NCI-H2081 treated with DMSO at 0.1 percent for 48 hours (cell line): ENCODE measurements at places on chromosomes 3 and 15.

DNA sequence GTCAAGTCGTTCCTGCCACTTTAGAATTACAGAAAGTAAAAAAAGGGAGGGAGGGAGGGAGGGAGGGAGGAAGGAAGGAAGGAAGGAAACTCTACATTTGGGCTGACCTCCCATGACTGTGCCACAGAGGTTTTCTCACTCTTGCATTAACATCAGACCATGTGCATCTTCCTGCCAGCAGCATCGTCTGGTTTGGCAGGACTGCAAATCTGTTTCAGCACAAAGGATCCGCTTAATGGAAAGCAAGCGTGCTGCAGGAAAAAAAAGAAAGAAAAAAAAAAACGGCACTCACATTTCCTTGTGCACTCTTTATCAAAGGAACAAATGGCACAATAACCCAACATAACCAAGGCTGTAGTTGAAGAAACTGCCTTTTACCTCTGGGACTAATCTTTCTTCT lies 148.8 kb upstream of the HES1 start:
- DNase-seq, result no peak

DNA sequence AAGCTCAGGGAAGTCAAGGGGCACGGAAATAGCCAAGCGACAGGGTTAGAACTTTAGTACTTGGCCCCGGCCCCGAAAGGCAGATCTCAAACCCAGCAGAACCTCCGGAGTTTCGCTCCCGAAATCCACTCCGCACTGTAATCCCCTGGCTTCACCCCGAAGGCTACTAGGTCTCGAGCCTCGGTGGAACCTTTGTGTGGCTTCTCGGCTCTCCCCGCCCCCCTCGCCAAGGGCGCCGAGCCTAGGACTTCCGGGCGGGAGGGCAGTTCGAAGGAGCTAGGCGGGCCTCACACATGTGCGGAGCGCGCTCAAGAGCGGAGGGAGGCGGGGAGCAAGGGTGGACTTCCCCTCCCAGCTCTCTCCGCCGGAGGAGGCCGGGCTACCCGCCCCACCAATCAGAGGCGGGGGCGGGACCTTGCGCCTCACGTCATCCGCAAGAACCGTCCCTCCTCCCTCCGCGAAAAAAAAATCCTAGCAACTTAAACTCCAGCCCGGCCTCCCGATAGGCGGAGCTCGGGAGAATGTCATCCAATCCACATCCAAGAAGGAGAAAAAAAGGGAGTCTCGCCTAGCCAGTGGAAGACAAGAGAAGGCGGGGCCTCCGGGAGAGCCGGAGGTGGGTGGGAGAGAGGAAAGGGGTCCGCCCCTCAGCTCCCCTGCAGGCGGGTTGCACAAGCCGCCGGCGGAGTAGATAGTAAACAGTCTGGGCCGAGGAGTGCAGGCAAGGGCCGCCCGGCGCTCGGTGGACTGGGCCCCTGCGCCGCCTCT lies 2.4 kb upstream of the SIN3A start:
- peak; percentile 99 for DNase-seq

GRCh38 chr3:10204921-10205320 lies 40.2 kb downstream of the IRAK2 start:
- DNase-seq, result no peak

DNA sequence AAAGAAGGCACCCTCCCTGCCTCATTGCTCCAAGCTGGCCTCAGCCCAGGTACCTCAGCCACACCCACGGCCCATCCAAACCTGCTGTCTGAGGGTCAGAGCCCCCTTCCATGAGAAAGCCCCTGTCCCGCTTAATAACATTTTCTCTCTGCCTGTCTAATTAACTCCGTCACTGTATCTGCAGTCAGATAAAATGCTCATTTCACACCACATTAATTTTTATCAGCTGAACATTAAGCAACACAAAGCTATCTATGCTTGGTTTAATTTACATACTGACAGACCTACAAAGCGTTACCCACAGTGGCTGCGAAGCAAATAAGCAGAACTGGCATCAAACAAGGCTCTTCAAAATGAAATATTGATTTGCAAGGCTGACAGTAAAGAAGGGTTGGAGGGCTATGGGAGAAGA lies 309.8 kb upstream of the ICE2 start:
- DNase-seq, result no peak

GRCh38 chr3:55686426-55687254 lies 199.5 kb upstream of the WNT5A start:
- no peak for DNase-seq

- no peak for DNase-seq
Observed at GRCh38 chr3:11522398-11522715, 121.4 kb downstream of the VGLL4 start.

GRCh38 chr15:80934761-80935221 lies 54.8 kb downstream of the MESD start:
- DNase-seq, result no peak

GRCh38 chr15:96262549-96263489 lies 67.7 kb upstream of the NR2F2 start:
- DNase-seq, result no peak

- DNase-seq, result no peak
Observed at GRCh38 chr3:39378088-39378487, 5.1 kb upstream of the SLC25A38 start.
